Trophoblast cell (in vitro differentiated cells and primary cell): ENCODE measurements at places on chromosomes 7 and 10.

DNA sequence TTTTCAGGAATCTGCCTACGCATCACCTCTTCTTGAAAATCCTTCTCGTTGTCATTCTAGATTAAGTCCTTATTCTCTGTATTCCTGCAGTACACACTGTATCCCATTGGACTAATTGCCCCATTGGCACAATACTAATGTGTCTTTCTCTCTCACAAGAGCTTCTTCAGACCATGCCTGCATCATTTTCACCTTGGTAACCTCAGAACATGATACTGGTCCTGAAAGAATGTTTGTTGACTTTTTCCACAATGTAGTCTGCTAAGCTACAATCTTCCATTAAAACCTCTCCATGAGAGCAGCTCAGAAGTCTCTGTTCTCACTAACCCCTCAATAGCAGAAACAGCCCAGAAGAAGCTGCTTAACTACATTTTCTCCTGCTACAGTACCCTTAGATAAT lies 270.7 kb downstream of the PCDH15 start:
- no peak for DNase-seq

DNA sequence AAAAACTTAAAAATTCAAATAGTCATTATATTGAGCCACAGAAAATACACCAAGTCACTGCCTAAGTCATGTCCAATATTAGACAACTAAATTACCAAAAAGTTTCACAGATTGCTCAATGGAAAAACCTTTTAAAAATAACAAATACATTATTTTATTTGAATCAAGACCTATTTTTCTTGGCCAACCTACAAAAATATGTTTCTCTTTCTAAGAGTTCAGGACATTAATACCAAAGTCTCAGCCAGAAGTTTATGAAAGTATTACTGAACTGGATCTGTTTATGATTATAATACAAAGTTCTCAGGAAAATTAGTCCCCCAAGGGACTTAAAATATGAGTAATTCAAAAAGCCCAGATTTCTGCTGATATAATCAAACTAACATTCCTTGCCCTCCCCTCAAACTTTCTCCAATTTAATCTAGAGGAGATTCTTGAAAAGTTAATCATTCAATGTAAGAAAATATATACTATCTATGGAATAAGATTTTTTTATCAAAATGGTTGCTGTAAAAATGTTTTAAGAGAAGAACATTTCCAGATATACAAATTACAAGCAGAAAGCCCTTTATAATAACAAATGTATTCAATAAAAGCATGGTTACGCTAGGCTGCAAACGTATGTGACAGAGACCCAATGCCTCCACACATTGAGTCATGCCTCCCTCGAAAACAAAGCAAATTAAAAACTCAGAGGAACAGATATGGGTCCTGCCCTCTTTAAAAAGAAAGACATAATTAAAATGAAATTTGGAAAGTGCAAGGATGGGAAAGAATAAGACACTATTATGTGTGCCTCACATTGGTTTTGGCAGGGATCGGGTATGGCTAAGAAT lies 381.6 kb downstream of the PARD3 start:
- DNase-seq, result no peak

DNA sequence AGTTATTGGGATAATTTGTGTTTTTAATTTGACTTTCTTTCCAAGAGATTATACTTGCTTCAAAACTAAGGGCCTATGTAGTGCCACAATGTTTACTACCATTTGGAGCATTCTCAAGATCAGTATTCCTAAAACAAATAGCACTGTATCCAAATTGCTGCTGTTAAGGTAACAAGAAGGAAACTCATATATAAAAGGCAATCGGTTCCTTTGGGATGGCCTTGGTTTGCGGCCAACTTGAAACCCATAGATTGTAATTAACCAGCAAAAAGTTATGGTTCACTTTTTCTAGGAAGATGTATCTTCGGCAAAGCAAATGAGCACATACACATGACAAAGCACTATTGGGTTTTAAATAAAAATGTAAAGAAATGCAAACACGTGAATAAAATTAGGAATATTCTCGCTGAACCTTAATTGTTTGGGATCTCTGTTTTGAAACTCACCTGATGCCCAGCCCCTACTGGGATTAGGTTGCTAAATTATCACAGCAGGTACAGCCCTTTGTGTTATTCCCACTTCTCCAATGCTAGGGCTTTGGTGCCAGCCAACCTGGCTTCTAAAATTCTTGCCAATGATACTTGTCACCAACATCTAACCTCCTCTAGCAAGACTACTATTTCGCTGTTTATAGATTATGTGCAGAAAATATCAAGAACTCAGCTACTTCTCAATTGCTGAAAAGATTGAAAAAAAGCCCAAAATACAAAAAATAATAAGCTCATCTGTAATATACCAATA lies 16.0 kb downstream of the CDNF start:
- no peak for DNase-seq

GRCh38 chr10:71832967-71833366 lies 18.1 kb downstream of the PSAP start:
- DNase-seq, result no peak

- DNase-seq, result peak; percentile 15
These were observed 4.8 kb downstream of the INA start for GRCh38 chr10:103281753-103282152.

GRCh38 chr7:91168871-91169829 lies 95.1 kb upstream of the FZD1 start:
- DNase-seq, result no peak

DNA sequence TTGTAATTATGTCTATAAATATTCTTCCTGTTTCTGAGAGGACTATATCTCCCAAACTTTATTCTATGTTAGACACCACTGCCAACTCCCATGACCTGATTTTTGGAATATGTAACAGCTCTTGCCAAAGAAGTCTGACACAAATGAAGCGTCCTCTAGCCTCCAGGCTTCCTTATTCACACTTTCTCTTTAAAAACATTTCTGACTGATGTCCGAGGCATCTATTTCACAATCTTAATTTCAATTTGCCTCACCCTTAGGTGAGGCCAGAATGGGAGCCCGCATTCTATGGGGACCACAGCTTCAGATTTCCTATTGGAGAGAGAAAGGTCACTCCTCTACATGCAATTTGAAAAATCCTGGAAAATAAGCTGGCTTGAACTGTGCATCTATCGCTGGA lies 873.2 kb downstream of the GATA3 start:
- peak; percentile 69 for DNase-seq

GRCh38 chr10:101830322-101831168 lies 12.3 kb upstream of the OGA start:
- peak; percentile 90 for DNase-seq

- no peak for DNase-seq
These were observed 19.3 kb downstream of the VKORC1L1 start for GRCh38 chr7:65892161-65892560.
